Lower lobe of right lung (tissue), 2 donors: ENCODE measurements at places on chromosomes 3 and 15. TPM values are rescaled to one million over a fixed set of nuclear protein-coding genes. Genes with fewer than 3 reads are reported as not detected.

COL6A5 gene
- 4.5 TPM for total RNA-seq

PRICKLE2 gene
- total RNA-seq, result 43.5 TPM

DNA sequence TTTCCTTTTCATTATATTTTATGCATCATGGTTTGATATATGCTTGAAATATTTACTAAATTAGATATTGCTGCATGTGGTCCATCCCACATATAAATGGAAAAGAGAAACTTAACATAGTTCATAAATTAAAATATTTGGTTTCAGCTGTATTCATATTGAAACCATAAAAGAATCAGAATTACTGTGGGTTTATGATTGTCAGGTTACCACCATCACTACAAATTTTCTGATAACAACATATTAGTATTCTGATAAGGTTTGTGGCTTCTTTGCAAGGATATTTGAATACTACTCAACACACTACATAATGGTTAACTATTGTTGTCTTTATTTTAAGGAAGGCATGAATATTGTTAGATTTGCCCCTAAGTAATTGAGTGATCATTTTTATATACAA, 235.5 kb downstream of the UBE2E2 start:
- H3K36me3 ChIP-seq, result no peaks in the 10 kb centered on the region
- peaks cover 7% of the 10 kb centered on the region for H3K4me1 ChIP-seq
- H3K27me3 ChIP-seq, result no peaks in the 10 kb centered on the region
- no peak for DNase-seq

- no peaks in the 10 kb centered on the region for H3K36me3 ChIP-seq
- DNase-seq, result no peak
- H3K4me3 ChIP-seq, result no peak overlapping the region
- H3K27ac ChIP-seq, result no peak overlapping the region
- peaks cover 13% of the 10 kb centered on the region for H3K27me3 ChIP-seq
- no peaks in the 10 kb centered on the region for H3K4me1 ChIP-seq
Measured at GRCh38 chr15:99962006-99962561, 228.8 kb upstream of the LYSMD4 start.

- H3K4me3 ChIP-seq, result no peak overlapping the region
- peaks cover 47% of the 10 kb centered on the region for H3K36me3 ChIP-seq
- no peak overlapping the region for H3K27ac ChIP-seq
- no peaks in the 10 kb centered on the region for H3K27me3 ChIP-seq
- H3K4me1 ChIP-seq, result peaks cover 7% of the 10 kb centered on the region
Measured at GRCh38 chr15:43440721-43441281, 52.2 kb downstream of the TP53BP1 start.

DNA sequence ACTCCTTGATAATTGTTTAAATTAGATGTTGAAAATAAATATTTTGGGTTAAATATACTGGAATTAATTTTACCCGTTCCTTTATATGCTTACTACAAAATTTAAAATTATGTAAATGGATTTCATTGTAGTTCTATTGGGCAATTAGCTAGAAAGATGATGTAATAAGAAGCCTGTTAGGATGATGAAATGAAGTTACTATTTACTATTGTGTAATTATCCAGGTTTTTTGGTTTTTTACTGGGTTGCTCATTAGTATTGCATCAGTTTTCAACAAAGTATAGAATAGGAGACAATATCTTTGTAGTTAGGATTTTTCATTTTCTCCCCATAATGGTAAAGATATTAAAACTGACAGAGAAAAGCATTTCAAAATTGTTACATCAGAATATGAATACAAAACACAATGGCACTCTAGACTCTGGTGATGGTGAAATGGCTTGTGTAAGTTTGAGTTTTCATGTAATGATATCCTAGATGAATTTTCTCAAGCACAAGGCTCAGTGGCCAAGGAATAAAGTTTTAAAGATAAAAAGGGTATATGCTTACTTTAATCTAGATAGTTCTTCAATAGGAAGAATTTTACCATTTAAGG, 222.0 kb downstream of the P3H2 start:
- no peak overlapping the region for H3K27ac ChIP-seq
- no peaks in the 10 kb centered on the region for H3K4me1 ChIP-seq
- no peak for DNase-seq
- no peaks in the 10 kb centered on the region for H3K36me3 ChIP-seq
- no peaks in the 10 kb centered on the region for H3K27me3 ChIP-seq

GRCh38 chr3:119173325-119173724, at the start of gene UPK1B:
TSS of gene UPK1B (plus strand) at chr3:119173598. CDS start at chr3:119186742, 13,144 bp downstream.
- DNase-seq, result no peak
- no peak within 1 kb of the TSS for H3K27ac ChIP-seq
- H3K4me3 ChIP-seq, result no peak within 1 kb of the TSS
- no peaks in the 10 kb centered on the region for H3K36me3 ChIP-seq
